ENCODE measurements at places on chromosomes 6 and 20. TPM values are rescaled to one million over a fixed set of nuclear protein-coding genes. Genes with fewer than 3 reads are reported as not detected.

TGM6 gene
- total RNA-seq = not detected

RAET1E gene
- total RNA-seq = not detected

TRMT11 gene
- total RNA-seq = 45.3 TPM

SOD2 gene
- total RNA-seq = 222 TPM

BPIFB2 gene
- total RNA-seq = not detected

ERGIC3 gene
- 214 TPM for total RNA-seq

PAX1 gene
- total RNA-seq = 0.88 TPM

OTOR gene
- total RNA-seq = not detected

THBD gene
- total RNA-seq = 78.5 TPM

SPATA25 gene
- 5.0 TPM for total RNA-seq

PRR18 gene
- 0.67 TPM for total RNA-seq

- DNase-seq = no peak
These were observed 119.8 kb upstream of the AKAP12 start for GRCh38 chr6:151119823-151120524.

DNA sequence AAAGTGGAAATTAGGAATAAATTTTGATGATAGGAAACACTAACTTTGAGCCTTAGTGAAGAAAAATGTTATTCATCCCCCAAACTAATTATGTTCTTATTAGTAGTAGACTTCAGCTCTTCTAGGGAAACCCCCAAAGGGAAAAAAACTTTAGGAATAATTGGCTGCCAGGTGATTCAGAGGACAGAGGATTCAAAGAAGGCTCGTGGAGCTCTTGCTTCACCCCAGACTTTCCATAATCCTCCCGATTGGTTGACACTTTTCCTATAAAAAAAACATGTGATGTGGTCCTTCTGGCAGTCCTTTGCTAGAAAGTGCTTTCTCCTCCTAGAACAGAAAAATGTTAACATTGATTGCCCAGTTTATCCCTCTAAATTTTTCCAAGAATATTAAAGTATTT is 5.6 kb upstream of the CCDC170 start:
- no peak for DNase-seq

DNA sequence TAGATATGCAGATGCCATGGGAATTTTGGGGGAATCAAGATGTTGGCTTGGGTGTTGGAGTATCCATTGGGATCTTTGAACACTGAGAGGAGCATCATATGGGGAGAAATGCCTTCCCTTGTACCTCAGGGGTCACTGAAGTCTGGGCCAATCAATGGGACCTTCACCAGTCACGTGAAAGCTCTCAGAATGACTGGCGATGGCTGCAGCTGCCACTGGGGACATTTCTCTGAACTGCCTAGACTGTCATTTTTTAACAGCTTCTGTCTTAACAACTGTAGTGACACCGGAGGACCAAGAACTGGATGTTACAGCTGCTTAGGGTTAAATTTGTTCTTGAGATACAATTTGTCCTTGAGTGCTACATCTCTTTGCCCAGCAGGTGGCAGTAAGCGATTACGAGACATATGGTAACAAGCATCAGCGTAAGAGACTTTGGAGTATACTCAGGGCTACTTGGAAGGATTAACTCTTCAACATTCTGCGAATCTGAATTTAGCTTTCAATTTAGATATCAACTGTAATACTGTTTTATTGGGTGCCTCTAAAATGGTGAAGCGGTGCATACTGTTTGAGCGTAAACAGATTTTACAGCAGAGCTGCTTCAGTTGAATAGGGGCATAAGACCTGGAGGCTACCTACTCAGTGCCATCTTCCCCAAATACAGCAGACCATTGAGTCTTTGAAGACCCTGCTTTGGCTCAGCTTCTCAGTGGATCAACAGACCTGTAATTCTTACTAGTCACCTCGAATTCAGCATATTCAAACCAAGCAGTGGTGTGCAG is 36.0 kb downstream of the CCN2 start:
- DNase-seq = peak; percentile 70

DNA sequence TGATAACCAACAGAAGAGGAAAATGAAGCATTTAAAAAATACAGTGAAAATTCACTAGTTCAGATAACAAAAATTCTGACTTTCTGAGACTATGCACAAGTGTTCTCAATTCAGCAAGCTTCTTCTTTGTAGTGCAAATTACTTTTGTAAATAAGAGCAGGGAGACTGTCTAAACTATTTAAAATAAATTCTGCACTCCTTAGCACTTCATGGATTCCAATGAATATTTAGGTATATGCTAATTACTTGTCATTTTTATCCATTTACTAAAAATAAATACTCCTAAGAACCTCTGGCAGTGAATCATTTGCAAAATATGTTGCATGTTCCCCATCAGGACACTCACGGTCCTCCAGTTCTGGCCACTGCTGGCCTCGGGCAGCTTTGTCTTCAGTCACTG is 139.8 kb downstream of the F13A1 start:
- no peak for DNase-seq

GRCh38 chr6:164612751-164613150 is 696.7 kb downstream of the C6orf118 start:
- no peak for DNase-seq

DNA sequence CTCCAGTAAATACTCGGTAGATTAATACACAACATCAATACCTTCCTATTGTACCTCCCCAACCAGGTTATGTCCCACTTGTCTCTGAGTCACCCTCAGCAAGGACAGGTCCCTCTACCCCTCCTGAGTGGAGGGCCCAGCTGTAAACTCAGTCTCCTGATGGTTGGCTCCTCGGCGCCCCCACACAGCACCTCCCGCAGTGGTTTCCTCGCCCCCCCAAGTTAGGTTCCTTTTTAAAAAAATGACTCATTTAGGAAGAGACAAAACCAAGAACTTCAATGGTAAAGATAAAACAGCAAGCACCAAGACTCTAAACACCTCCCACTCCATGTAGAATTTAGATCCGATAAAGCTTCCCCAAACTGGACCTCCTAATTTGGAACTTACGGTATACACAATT is 83.5 kb downstream of the TRERF1 start:
- DNase-seq = no peak

DNA sequence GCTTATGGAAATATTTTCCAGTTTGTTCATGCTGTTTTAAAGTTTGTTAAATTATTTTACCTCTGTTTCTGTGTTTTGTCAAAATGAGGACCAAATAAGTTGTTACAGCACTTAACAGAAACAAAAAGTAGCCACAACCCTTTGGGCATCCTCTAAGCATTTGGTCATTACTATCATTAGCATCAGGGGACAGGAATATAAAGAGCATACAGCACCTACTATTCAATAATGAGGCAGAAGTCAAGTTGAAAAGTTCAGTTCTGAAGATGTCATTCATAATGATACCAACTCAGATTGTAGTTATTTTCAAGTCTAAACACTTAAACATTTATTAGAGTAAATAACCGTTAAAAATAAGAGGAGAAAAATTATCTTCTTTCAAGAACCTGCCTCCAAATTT is 862.3 kb upstream of the FLRT3 start:
- no peak for DNase-seq

GRCh38 chr6:34490390-34491090 is 24.7 kb downstream of the PACSIN1 start:
- DNase-seq = no peak

DNA sequence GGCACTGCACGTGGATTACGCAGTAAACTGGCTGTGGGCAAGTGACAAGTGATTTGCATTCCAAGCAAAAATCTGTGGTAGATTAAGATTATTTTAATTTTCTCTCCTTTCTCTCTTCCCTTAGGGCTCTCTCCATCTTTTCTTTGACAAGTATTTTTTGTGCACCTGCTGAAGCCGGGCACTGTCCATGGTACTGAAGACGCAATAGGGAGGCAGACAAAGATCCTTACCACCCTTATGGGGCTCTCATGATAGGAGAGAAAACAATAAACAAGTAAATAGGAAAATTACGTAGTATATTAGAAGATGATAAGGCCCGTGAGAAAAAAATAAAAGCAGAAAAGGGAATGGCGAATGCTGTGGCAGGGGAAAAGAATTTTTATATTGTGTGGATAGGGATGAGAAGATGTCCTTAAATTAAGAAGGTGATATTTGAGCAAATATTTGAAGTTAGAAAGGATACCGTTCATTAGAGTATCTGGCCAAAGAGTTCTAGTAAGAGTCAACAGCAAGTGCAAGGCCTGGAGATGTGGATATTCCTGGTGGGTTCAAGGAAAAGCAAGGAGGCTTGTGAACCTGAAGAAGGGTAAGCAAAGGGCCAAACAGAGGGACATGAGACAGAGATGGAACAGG is 146.0 kb downstream of the LAMP5 start:
- DNase-seq = no peak

DNA sequence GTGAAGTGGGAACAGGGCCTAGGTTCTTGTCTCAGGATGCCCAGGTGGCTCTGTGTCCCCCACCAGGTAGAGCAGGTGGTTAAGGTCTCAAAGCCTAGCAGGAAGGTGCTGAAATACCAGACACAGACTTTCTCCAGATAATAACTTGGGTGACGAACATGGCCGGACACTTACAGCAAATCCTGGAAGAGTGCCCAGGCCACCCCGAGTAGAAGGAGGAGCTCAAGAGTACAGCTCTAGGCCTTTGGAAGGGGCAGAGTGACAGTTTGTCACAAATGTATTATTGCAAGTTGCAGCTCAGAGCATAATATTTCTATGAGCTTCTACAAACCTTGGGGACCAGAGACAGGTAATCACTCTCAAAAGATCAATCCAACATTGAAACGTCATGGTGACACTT is 251.6 kb upstream of the SOX4 start:
- peak; percentile 69 for DNase-seq

DNA sequence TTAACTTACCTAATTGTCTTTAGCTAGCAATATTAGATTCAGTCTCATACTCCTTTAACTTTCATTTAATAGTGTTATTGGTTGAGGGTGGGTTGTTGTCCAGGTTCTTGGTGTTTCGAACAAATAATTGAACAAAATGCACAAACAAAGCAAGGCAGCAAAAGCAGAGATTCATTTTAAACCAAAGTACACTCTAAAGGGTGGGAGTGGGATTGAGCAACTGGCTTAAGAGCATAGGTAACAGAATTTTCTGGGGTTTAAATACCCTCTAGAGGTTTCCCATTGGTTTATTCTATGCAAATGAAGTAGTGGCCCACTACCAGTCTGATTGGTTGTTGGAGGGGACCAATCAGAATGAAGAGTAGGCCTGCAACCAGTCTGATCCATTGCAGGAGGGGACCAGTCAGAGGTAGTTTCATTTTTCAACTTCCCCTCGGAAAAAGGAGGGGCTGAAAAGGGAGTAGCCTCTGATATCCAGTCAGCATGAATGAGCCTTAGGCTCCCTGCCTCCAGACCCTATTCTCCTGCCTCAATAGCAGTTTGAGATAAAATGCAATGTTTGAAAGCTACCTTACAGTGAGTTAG is 26.3 kb upstream of the RAB23 start:
- no peak for DNase-seq

- no peak for DNase-seq
These were observed 57.3 kb downstream of the PHACTR3 start for GRCh38 chr20:59661621-59662020.

DNA sequence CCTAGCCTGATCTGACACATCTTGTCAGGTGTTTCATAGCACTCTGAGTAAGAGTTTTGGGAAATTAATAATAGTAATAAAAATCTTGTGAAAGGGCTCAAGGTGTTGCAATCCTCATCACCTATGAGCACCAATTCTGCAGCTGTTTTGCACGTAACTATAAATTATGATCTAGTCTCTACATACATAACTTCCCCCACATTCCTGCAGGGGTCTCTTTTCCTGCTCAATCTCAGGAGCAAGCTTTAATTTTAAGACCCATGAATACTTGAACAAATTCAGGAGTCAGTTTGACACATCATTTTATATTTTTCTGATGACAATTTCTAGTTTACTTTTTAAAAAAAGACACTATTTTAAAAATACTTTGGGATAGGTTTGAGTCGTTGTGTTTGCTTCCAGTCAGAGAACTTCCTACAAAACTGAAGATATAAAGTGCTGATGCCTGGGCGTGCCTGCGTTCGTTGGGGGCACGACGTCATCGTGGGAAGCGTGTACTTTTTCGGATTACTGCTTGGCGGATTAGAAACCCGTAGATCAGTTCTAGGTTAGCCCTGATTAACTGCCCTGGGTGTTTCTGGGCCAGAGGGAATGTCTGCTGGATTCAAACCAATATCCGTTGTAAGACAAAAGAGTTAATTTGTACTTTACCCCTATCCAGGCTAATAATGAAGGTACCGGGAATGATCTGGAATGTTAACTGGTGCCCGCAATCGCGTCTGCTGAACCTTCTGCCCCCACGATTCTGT is 1.0 kb upstream of the E2F3 start:
- DNase-seq = peak; percentile 37

DNA sequence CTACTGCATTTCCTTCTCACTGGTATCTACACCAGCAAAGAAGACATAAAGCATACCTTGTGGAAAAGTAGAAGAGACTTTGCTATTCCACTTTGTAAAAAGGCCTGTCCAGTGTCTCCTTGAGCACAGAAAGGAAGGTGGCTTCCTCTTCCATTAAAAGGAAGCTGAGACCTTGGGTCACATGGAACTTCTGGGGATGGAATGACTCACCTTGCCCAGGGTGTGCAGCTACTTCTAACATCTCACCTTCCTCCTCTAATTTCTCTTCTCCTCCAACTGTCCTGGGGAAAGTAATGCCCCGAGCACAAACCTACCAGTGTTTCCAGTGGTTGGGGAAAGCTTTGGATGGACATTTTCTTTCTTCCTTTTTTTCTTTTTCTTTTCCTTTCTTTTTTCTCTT is 848.8 kb upstream of the MAP3K7 start:
- DNase-seq = no peak

GRCh38 chr6:25407431-25407830 is 128.3 kb downstream of the CARMIL1 start:
- DNase-seq = no peak

DNA sequence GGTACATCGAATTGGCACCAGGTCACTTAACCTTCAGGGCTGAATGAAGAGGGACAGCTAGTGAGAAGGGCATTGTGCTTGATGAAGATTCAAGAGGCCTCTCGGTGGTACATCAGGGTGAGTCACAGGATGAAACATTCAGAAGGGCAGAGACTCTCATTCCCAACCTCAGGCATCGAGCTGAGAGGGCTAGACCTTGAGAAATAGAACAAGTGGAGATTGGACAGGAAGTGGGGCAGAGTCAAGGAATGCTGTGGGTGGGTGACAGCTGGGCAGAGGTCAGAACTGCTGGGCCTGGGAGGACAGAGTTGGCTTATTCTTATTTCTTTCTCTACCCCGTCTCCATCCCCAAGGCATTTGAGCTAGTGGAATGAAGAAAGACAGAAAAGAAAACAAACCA is 126.0 kb downstream of the SCML4 start:
- no peak for DNase-seq

- no peak for DNase-seq
These were observed 128.2 kb upstream of the SIM1 start for GRCh38 chr6:100592929-100593328.

GRCh38 chr20:29079769-29080690 is 2177.4 kb upstream of the DEFB115 start:
- DNase-seq = peak; percentile 41

GRCh38 chr20:48171626-48172356 is 386.5 kb upstream of the SULF2 start:
- DNase-seq = no peak

DNA sequence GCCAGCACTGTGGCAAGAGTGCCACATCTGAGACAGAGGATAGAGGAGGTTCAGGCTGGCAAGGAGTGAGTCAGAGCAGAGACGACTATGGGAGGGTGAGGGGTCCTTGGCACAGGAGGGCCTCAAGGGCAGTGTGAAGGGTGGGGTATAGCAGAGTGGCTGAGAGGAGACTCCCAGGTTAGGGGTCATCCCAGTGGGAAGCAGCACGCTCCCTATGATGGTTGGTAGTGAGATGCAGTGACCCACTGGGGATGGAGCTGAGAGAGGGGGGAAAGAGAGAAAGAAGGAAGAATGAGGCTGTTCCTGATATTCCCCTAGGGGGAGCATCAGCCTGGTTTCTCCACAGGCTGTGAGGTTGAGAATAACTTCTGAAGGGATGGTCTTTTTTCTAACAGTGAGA is 97.3 kb downstream of the INSM1 start:
- DNase-seq = no peak

GRCh38 chr6:50653253-50653652 is 60.1 kb upstream of the TFAP2D start:
- DNase-seq = no peak
